GM13977 (cell line): ENCODE measurements at places on chromosomes 13 and 19.

DNA sequence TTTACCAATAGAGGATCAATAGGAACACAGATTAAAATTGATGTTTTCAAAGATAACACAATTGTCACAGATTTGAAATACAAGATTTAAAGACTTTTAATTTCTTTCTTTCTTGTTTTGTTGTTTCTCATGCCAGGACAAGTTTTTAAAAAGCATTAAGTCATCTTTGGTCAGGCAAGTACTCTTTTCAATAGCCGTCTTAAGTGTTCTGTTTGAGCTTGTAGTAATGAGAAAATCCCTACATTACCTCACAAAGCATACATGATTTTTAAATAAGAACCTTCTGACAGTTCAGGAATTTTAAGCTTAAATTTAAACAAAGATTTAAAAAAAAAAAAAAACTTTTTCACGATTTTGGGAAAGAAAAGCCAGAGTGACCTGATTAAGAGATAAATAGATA, 216.3 kb upstream of the PRR20A start:
- no peak for DNase-seq

GRCh38 chr13:64158908-64159307, 2743.3 kb upstream of the PCDH20 start:
- no peak for DNase-seq

GRCh38 chr13:102580552-102581169, 16.1 kb upstream of the TPP2 start:
- peak; percentile 42 for DNase-seq

DNA sequence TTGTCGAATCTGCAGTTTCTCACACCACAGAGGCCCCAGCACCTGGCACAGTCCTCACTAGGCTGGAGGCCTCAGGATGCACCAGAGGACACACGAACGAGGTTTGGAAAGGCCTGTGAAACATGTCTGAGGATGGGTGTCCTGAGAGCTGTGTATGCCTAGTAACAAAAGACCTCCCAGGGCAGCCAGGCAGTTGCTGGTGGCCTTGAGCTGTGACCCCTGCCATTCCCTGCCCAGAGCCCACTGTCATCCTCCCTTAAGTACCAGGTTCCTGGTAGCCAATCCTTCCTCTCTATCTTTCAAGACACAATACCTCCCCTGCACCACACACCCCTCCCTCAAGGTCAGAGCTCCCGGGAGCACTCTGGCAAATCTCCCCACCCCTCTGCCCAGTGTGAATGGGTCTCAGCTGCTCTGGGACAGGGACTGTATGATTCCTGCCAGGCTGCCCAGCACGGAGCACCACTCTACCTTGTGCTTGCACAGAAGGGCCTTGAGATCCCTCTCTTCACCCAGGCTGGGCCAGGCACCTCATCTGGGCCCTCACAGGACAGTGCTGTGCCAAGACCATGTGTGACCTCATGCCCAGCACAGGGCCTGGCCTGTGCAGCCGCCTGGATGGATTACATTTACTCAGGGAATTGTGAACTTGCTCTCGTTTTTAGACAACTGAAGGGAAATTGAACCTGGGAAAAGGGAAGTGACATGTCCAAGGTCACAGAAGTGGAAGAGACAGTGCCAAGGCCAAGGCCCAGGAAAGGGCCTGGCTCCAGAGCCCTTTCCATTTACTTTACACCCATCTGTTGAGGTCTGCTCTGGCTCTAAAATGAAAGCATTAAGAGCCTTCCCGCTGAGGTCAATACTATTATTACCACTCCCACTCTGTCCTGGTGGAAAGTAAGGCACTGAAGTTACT, 2.2 kb downstream of the ZNF787 start:
- DNase-seq, result no peak

DNA sequence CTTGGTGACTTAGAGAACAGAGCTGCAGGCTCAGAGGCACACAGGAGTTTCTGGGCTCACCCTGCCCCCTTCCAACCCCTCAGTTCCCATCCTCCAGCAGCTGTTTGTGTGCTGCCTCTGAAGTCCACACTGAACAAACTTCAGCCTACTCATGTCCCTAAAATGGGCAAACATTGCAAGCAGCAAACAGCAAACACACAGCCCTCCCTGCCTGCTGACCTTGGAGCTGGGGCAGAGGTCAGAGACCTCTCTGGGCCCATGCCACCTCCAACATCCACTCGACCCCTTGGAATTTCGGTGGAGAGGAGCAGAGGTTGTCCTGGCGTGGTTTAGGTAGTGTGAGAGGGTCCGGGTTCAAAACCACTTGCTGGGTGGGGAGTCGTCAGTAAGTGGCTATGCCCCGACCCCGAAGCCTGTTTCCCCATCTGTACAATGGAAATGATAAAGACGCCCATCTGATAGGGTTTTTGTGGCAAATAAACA, 9.9 kb downstream of the APOC1 start:
- no peak for DNase-seq

DNA sequence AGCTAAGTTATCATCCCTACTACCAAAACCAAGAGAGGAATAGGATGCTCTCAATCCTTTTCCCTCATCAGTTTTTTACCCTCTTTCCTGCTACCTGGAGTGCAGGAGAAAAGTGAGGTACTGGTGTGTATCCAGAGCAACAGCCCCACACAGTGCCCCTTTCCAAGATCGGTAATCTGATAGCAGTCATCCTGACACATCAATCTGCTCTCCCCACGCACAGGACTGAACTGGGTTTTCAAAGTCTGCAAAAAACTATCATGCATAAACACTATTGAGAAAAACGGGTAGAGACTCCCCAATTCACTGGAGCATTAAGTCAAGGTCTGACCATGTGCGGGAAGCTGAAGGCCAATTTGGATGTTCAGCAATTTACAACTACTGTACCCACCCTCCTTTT, 284.8 kb downstream of the RBM26 start:
- DNase-seq, result no peak

- no peak for DNase-seq
Observed at GRCh38 chr13:100722517-100722916, 47.9 kb upstream of the TMTC4 start.
